ENCODE measurements at places on chromosomes 4 and X. TPM values are rescaled to one million over a fixed set of nuclear protein-coding genes. Genes with fewer than 3 reads are reported as not detected.

DNA sequence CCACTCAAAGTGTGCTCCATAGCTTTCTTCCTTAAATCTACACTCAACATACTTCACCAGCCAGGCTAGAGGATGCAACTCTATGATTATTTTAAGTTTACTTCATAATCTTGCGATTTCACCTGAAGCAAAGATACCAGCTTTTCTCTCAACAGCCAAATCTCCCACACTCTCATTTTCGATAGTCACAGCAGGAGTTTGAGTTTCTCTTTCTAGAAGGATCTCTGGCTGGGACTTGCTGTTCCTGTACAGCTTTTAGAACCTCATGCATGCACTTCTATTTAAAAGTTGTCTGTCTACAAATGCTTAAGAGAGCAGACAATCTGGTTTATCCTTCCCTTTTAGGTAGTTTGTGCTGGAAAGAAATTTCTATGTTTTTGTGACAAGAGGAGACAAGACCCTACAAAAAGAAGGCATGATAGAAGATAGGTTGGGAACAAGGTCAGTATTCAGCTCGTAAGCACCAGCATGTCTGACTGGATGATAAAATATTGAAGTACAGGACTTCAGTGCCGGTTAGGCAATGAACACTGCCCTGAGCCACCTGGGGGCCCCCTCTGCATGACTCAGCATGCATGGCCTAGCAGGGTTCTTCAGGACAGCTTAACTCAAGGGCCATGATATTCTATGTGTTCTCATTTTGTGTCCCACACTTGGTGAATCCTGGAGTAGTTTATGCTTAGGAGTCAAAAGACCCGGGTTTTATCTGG lies 65.6 kb downstream of the ATXN3L start:
- no peak for DNase-seq

GRCh38 chr4:174709526-174709925 lies 119.5 kb downstream of the GLRA3 start:
- DNase-seq = no peak

- no peak for DNase-seq
These were observed 57.3 kb downstream of the RAP1GDS1 start for GRCh38 chr4:98318521-98318920.

Gene NSG1
- 4.8 TPM for polyA plus RNA-seq

DNA sequence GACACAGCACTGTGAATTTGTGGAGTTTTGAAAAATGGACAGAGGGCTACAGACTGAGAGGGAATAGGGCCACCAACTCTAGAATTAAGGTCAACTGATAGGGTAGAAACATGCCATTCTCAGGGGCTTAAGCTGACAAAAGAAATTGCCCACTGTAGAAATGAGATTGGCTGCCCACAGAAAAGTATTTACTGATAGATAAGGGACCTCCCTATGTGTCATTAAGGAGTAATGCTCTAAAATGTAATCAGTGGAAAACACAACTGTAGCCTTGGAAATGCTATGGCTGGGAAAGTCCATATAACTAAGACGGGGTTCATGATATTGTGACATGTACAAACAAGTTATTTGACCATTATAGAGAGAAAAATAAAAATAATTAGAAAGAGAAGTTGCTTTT lies 4.6 kb downstream of the RTL9 start:
- no peak for DNase-seq

DNA sequence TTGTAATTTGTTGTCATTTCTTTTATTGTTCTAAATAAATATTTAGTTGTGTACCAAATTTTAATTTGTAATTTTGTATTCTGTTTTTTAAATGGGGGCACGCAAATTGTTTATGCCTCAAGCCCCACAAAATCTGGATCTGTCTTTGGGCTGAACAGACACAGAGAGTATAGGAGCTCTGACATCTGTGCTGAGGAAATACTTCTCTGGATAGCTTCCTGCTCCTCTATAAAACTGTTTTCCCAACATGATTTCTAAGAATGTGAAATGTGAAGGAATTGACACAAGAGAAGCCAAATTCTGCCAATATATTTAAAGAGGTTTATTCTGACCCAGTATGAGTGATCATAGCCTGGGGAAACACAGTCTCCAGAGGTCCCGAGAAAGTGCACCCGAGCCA lies 93.0 kb downstream of the IL13RA2 start:
- DNase-seq = no peak

DNA sequence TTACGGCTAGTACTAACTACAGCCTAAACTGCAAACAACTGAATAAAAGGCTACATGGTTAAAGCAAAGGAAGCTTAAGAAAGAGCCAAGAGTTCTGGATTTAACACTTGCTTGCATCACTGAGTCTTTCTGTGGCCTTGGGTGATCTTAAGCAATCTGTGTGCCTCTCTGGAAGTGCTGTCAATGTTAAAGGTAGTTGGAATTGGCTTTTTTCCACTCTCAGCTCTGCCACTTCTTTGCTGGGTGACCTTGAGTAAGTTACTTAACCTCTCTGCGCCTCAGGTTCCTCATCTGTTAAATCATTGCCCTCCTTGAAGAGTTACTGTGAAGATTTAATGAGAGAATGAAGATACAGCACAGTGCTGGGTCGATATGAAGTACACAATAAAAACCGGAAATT lies 15.7 kb downstream of the SLC2A9 start:
- DNase-seq = no peak

GRCh38 chrX:128848374-128848773 lies 674.9 kb downstream of the SMARCA1 start:
- DNase-seq = no peak

GRCh38 chrX:1493877-1494510 lies 41.3 kb upstream of the ASMTL start:
- no peak for DNase-seq
